Activated naive CD4-positive, alpha-beta T cell (primary cell): ENCODE measurements at places on chromosomes 1 and 21.

- DNase-seq = no peak
Observed at GRCh38 chr1:23709229-23709628, 17.6 kb downstream of the RPL11 start.

DNA sequence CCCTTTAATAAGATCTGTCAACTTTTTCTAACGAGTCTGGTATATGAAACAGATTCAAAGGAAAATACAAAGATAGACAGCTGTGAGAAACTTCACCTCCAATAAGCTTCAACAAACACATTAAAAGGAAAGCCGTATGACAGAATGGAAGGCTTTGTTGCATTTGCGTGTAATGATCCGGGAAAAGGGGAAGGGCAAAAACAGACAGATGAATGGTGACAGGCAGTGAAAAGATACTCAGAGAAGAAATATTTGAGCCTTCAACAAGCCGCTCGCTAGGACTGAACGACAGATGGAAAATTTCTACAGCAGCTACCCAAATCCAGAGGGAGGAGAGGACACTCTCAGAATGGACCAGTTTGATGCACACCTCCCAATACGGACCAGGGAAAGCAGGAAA, 14.9 kb downstream of the COPA start:
- DNase-seq = no peak

DNA sequence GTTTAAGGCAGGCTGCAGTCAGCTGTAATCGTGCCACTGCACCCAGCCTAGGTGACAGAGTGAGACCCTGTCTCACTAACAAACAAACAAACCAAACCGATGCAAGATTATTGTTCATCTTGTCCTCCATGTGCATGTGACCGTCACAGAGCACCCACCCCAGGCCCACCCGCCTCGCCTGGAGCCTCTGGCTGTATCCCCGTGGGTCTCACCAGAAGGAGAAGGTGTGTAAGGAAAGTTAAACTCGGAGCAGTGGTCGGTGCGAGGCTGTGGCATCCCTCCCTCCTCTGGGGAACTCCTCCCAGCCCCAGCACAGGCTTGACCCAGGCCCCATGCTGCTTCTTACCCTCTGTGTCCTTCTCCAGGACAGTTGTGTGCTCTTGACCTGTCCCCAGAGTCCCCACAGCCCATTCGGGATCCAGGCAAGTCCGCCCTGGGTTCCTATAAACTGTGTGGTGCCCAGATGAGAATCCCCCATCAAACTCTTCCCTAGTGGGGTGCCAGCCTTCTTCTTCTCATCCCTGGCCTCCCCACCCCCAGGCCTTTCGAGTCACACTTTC, 318.4 kb downstream of the AJAP1 start:
- DNase-seq = no peak

- DNase-seq = no peak
Observed at GRCh38 chr1:77096496-77097255, 122.6 kb downstream of the PIGK start.
